ENCODE measurements at places on chromosomes 3 and 15.

GRCh38 chr15:58585693-58586443 lies 154.1 kb downstream of the LIPC start:
- DNase-seq = no peak

- DNase-seq = no peak
Measured at GRCh38 chr15:55564347-55565145, 23.6 kb downstream of the PYGO1 start.

GRCh38 chr3:54966979-54967378 lies 39.1 kb upstream of the LRTM1 start:
- DNase-seq = no peak

- DNase-seq = no peak
Measured at GRCh38 chr3:150786791-150787190, 23.8 kb upstream of the SIAH2 start.
